ENCODE measurements at places on chromosomes 12 and 14.

DNA sequence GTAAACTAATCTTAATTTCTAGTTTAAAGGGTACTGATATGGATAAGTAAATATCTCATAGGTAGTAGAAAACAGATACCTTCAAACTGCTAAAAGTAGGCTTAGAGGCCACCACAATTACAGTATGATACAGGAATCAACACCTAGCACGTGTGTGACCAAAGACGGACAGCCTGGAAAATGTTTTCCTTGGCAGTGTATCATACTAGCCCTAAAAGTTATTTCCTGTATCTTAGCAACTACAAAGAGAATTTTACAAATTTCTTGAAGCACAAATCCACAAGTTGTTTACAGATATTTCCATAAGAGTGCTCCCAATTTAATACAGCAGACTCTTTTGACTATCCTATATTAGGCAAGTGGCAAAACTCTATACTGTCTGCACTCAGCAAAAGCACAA lies 106.0 kb downstream of the ITPR2 start:
- no peak for DNase-seq

DNA sequence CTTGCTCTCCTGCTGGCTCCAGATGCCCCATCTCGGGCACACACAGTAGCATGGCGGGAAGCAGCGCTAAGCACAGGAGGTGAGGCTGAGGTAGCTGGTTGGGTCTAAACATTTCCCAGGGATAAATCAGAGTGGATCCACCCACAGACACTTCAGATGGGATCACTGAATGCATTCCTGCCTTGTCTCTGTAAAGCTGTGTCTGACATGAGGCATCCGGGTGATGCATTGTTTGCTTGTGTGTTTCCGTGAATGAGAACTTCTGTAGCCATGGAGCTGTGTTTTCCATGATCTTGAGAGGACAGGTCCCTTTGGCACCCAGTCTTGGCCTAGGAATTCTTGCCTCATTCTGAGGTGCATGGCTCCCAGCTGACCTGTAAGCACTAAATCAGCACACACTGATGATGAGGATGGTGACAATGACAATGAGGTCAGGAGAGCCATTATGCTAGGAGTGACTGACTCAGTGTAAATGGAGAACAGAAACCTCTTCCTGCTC lies 6.7 kb upstream of the KRT75 start:
- DNase-seq, result no peak

DNA sequence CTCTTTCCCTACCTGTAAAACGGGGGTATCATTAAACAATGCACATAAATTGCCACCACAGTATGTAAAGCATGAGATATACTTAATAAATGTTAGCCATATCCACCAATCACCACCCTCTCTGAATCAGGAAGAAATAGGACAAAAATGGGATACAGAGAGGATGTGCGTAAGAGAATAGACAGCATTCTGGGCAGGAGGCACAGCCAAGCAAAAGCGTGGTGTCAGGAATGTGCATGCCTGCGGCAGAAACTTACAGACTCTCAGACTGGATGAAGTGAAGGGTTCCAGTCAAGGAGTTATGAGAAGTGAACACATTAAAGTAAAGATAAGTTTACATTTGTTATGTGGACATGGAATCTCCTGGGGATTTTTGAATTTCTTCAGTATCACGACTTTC lies 121.7 kb upstream of the MDM1 start:
- DNase-seq, result no peak

- DNase-seq, result peak; percentile 48
These were observed 399.0 kb downstream of the NAV3 start for GRCh38 chr12:78229591-78230101.

GRCh38 chr12:46801293-46801692 lies 24.5 kb downstream of the SLC38A4 start:
- DNase-seq, result no peak

All from cerebellar cortex (tissue), 1 donor.